ENCODE measurements at places on chromosomes 2 and 18. TPM values are rescaled to one million over a fixed set of nuclear protein-coding genes. Genes with fewer than 3 reads are reported as not detected.

The NEB gene
- total RNA-seq, result 1.6 TPM

DNA sequence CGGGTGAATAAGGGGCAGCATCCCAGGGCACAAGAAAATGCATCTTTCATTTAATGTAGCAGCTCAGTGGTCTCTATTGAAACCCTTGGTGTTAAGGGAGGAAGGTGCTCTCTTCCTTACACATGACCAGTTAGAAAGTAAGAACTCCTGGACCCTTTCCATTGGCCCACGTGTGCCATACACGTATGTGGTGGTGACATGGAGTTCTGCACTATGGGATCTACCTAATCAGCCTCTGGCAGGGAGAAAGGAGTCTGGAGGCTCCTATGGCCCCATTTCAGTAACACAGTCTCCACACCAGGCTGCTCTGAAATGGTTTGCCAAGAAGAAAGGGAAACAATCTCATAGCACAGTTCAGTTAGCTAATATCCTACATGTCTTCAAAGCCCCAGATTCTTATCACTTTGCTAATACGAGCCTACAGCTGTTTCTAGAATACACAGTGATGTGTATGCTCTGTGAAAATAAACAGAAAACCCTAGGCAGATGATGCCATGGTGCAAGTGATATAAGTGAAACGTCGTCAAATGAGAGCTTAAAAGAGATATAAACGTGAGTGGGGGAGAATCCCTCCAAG is 7.0 kb downstream of the EFEMP1 start:
- no peaks in the 10 kb centered on the region for H3K27me3 ChIP-seq
- peaks cover 9% of the 10 kb centered on the region for H3K36me3 ChIP-seq
- no peak for DNase-seq
- no peaks in the 10 kb centered on the region for H3K4me1 ChIP-seq

GRCh38 chr2:229616433-229616832 is 97.9 kb downstream of the DNER start:
- H3K4me3 ChIP-seq, result no peak overlapping the region
- H3K27me3 ChIP-seq, result no peaks in the 10 kb centered on the region
- no peak for DNase-seq
- no peaks in the 10 kb centered on the region for H3K4me1 ChIP-seq

DNA sequence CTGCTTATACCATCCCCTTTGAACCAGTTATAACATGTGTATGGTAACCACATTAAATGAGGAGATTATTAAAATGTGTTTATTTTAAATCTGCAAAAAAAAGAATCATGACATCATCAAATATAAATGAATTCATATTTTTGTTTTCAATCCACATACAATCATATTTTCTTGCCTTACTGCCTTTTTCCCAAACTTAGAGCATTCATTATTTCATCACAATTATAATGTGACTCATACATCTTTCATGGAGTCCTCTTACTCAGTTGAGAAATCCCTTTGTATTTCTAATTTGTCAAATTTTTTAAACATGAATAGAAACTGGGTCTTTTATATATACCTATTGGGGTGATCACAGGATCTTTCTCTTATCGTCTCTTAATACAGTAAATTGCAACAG is 909.6 kb downstream of the DSC3 start:
- H3K27me3 ChIP-seq, result no peaks in the 10 kb centered on the region
- H3K36me3 ChIP-seq, result no peaks in the 10 kb centered on the region

DNA sequence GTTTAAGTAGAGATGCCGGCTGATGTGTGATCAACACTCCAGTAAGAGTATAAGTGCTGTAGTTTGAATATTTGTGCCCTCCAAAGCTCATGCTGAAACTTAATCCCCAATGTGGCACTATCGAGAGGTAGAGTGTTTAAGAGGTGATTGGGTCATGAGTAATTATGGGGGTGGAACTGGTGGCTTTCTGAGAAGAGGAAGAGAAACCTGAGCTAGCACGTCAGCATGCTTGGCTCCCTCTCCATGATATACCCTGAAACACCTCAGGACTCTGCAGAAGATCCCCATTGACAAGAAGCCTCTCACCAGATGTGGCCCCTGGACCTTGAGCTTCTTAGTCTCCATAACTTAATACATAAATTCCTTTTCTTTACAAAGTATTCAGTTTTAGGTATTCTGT is 584.8 kb downstream of the TSN start:
- H3K27ac ChIP-seq, result no peak overlapping the region
- H3K36me3 ChIP-seq, result no peaks in the 10 kb centered on the region
- peaks cover 5% of the 10 kb centered on the region for H3K4me1 ChIP-seq
- DNase-seq, result no peak
